ENCODE measurements at places on chromosomes 11 and 22.

- DNase-seq, result no peak
These were observed 36.5 kb downstream of the TOM1 start for GRCh38 chr22:35335936-35336781.

GRCh38 chr11:63919267-63920125 is 2.5 kb upstream of the RCOR2 start:
- DNase-seq, result no peak

DNA sequence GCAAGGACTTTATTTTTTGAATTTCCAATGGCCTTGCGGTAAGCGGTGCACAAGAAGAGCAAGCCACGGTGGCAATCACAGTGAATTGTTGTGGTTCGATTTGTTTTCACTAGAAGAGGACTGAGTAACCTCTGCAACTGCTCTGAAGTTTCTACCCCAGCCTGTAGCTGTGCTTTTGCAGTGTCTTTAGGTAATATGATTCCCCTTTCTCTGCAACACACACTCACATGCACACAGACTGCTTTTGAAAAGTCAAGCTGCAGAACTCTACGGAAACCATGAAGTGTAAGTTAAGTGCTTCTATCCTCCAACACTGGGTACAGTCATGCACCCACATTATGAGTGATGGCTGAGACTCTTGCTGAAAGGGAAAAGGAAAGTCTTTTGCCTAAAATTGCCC is 38.4 kb downstream of the CD44 start:
- no peak for DNase-seq

GRCh38 chr11:114820621-114821020 is 142.3 kb downstream of the NXPE2 start:
- DNase-seq, result no peak

DNA sequence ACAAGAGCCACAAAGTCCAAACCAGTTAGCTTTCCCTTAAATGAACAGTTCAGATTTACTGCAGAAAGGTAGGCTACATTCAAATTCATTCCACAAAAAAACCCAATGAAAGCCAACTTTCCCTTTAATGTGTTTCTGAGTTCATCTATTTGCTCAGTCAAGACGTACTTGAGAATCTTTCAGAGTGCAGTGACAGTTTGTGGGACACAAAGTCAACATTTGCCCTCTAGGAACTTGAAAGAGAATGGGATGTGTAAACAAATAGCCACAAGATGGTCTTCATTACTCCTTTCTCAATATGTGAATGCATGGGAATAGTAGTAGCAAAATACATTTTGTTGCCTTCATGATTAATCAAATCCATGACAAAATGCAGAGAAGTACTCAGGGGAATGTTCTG is 15.8 kb downstream of the RTCB start:
- no peak for DNase-seq

GRCh38 chr22:44916281-44917231 is 93.2 kb downstream of the PHF21B start:
- DNase-seq, result no peak

DNA sequence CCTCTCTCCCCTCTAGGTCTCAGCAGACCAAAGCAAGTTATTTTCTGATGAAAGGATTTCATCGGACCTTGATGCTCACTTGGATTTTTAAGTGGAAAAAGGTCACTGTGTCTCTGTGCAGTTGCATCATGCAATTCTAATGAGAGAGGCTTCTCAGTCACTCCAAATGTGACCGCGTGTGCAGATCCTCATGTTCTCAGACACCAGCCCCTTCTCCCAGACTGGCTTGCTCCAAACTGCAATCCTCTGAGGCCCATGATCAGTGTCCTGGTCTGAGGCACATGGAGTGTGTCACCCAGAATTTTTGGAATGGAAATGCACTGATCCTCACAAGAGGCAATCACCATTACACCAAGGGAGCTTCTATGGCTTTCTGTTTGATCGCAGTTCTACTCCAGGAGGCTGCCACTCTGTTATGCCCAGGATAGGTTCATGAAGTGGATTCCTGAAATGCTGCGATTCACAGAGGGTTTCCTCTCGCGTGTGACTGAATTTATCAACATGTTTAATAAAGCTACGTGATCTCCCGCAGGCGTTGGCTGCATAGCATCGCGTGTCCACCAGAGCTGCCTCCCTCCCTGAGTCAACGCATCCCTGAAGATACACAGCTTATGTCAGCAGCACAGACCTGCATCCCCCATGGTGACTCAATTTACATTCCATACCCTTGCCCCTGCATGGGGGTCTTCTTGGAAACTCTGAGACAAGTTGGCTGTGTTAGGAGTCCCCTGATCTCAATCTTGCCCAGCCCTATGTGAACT is 544.6 kb upstream of the B3GAT1 start:
- no peak for DNase-seq

DNA sequence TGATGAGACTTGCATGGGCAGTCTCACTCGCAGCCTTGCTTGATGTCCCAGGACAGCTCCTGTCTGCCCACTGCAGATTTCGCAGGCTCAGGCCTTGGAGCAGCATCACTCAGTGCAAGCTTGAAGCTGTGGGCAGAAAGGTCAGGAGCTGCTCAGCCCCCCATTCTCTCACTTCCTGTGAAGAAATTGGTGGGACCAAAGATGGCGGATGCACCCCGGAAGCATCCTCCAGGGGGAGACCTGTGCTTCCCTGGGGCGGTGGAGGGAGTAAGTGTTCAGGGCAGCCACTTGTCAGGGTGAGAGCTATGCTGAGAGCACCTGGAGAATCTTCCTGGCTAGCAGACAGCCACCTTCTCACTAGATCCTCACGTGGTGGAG is 11.3 kb downstream of the PLAAT2 start:
- no peak for DNase-seq

GRCh38 chr11:102494216-102494615 is 36.3 kb downstream of the MMP7 start:
- DNase-seq, result peak; percentile 31

- no peak for DNase-seq
These were observed 21.9 kb downstream of the SUN2 start for GRCh38 chr22:38733724-38734381.

DNA sequence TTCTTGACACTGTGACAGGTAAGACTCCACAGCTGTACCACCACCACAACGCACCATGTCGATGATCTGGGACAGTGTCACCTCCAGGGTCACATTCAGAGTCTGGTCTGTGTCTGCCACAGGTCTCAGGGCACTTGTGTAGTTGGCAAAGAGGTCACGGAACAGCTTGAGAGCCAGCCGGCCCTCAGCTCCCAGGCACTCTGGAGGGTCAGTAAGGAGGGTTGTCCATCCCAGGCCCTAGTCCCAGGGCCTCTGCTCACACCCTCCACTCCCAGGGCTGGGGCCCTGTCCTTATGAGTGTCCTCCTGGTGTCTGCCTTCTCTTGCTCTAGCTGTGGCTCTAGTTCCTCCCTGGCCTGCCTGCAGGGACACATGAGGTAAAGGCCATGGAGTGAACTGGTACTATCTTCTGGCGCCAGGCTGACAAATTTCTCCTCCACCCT is 1.4 kb downstream of the CHRNA10 start:
- no peak for DNase-seq

DNA sequence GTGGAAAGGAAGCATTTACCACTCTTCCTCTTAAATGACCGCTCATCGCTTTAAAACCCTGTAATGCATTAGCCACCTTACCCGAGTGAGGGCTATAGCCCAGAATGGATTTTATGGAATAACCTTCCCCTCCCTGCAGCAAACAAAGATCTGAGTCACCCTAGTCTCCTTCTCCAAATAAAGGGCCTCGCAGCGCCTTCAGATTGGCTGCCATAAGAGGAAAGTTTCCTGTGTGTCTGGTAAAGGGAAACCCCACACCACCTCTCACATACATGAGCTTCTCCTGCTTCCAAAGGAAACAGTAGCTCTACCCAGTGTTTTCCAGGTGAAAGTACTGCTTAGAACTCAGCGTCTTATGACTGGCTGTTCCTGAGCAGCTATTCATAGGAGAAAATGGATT is 47.8 kb downstream of the PPP2R1B start:
- no peak for DNase-seq

DNA sequence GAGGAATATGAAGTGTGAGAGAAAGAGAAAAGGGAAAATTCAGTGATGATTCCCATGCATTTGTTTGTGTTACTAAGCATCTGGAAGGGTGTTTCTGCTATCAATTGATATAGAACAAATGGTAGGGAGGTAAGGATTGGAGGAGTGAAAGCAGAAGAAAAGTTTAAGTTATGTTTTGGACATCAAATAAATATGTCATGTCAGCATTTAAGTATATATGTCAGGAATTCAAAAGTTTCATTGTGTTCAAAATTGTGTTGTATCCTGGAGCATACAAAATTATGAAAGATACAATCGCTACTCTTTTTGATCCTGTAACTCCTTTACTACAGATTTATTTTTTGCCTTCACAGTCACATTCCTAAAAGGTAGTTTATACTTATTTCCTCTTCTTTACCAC is 885.8 kb downstream of the KCNA4 start:
- DNase-seq, result no peak

DNA sequence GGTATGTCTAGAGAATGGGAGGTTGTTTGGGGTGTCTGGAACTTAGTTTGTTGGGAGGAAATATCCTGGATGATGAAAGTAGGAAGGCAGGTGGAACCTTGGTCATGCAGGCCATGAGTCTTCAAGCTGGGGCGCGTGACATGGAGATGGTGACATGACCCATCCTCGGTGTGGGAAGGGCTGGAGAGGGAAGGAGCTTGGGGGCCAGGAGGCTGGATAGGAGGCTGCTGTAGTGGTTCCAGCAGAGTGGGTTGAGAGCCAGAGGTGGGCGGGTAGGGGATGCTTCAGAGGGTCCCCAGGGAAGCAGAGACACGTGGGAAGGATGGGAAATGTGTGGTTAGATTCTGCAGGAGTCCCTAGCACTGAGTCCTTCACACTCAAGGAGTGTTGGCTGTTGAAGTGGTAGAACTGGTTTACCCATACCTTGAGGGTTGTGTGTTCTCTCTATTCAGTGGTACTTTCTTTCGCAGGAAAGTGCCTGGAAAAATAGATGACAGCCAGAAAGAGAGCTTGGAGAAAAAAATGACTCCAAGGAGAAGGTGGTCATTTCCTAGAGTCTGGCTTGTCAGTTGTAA is 56.8 kb downstream of the LDLRAD3 start:
- no peak for DNase-seq

DNA sequence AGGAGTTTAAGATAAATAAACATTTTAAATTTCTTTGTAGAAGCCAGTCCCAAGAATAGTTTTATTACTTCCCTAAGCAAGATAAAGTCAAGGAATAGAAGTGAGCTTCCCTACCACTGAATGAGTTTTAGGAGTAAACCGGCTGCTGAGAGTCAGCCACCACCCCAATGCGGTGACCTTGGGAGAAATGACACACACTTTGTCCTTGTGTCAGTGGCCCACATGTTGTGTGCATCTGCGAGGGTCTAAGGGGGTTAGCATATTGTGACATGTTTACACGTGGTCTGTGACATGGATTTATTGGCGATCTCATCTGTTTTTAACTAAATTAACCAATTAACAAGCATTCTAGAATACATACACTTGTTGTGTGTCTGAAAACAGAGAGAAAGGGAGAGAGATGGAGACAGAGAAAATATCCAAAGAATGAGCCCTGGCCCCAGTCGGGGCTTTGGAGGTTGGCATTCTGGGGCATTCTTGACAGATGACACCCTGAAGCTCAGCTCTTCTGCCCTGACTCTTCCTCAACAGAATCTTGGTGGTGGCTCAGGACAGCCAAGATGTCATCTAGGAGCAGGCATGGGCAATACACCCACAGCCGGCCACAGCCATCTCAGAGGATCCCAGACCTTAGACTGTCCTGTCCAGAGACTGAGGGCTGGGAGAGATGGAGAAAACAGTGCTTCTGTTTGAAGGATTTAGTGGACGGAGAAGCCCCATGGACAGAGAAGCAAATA is 29.7 kb upstream of the TMPRSS4 start:
- DNase-seq, result no peak

GRCh38 chr11:12678991-12679390 is 4.8 kb downstream of the TEAD1 start:
- DNase-seq, result no peak

DNA sequence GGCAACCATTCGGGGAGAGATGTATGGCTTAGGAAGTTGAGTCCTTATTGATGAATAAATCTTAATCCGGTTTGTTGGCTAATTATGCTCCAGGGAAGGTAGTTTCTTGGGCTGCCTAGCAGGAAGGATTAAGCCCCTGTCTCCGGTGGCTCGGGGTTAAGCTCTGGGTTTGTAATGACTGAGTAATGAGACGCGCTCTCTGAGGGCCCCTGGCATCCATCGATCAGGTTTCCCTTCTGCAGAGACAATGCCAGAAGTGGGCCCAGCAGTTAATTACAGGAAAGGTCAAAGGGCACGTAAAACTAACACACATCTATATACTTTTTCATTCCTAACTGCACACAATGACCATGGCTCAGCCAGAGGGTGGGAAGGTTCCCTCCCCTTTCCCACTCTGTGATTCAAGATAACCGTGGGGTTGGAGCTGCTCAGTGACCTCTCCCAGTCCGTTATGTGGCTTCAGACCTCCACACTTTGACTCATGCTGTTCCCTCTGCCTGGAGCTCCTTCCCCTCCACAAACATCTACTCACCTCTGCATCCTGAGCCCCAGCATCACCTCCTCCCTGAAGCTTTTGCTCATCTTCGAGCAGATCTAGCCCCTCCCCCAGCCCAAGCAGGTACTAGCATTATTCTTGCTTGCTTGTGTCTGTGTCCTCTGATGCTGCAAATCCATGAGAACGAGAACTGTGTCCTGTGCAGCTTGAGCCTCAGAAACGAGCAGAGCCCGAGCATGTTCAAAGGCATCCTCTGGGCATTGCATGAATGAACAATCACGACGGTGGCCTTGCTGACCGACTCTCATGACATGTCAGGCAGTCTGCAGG is 16.6 kb downstream of the SCUBE1 start:
- DNase-seq, result no peak

DNA sequence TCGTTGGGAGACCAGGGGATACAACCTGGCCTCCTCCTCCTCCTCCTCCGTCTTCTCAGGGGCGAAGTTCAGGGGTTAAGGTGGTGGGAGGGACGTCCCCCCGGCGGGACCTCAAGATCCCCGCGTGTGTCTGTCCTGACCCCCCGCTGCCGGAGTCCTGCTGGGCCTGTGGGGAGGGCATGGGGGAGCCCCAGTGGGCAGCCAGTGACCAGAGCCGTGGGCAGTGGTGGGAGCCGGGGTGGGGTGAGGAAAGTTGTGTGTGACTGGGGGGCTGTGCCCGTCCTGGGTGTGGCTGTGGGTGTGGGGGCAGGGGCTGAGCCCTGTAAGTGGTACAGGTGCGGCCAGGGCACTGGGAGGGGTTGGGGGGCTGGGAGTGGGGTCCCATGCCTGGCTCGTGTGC is 10.1 kb downstream of the TSPAN4 start:
- DNase-seq, result no peak

- no peak for DNase-seq
These were observed 2.7 kb downstream of the SIK3 start for GRCh38 chr11:117095284-117096161.

- DNase-seq, result no peak
These were observed 78.3 kb downstream of the MICAL2 start for GRCh38 chr11:12188548-12189317.

DNA sequence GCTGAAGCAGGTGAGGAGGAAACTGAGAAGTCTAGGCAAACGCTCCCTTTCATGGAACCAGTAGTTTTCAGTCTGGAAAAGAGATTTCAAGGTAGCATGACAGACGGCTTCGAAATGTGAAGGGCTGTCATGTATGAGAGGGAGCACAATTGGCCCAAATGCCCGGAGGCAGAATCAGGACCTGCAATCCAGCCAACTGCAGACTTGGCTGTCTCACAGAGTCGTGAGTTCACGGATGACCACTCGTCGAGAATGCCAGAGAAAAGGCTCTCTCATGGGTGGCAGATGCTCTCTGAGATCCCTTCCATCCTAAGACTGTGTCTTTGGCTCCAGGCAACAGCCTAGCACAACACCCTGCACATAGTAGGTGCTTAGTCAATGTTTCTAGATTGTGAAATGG is 134.8 kb downstream of the DSCAML1 start:
- no peak for DNase-seq

- no peak for DNase-seq
These were observed 124.2 kb downstream of the NCAM1 start for GRCh38 chr11:113085446-113085845.

All from kidney capillary endothelial cell (primary cell).